ENCODE measurements at places on chromosomes 2 and 18. TPM values are rescaled to one million over a fixed set of nuclear protein-coding genes. Genes with fewer than 3 reads are reported as not detected.

DNA sequence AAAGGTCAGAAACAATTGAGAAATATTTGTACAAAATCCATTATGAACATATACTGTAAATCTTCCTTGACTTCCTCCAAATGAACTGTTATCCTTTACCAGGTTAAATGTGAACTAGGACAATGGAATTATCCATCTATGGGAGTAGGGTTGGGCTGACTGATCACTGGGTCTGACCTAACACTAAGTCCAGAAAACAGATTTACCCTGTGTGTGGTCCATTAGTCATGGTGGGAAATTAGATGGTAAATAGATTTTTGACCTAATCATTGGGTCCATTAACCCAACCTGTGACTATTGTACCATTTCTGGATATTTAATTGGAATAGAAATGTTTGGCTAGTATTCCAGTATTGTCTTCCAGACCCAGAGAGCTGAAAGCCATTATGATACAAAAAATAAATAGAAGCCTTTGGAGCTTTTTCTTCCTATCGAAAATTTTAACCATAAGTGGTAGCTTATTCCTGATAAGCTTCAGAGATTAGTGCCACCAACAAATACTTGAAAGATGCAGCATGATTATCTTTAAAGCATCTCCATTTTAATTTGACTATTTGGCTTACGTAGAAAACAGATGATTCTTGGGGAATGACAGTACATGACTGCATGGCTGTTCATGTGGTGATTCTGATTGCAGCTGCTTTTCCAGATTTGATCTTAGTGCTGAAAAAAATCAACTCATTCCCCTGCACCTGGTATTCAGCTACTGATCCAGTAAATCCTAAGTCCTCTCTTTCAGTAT, 703.2 kb upstream of the FSHR start:
- DNase-seq = no peak

DNA sequence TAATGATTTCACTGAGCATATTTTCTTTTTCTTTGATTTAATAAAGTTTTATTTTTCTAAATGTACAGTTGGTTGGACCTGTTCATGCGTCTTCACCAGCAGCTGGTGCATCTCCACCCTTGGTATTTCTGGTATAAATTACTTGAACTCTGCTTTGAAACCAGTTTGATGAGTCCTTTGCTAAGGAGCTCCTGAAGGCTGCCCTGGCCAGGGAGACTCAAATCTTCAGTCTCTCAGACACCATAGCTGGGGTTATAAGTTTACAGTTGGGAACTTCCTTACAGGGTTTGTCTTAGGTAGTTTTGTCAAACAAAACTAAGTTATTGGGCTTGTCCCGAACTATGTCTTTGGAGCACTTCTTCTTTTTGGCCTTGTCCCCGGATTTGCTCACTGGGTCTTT, 44.7 kb downstream of the HS1BP3 start:
- DNase-seq = no peak

The CD207 gene
- total RNA-seq = not detected

DNA sequence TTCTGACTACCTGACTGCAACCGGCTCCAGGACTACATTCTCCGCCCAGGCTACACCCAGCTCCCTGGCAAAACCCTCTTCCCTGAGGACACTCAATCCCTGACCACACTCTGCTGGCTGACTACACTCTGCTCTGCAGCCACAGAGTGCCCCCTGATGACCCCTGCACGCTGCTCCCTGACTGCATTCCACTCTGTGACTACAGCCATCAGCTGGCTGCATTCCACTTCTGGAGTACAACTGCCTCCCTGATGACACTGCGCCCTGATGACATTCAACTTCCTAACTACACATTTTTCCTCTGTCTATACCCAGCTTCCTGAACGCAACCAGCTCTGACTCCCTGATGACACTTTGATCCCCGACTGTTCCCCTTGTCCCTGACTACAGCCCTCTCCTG, 71.3 kb upstream of the NRXN1 start:
- DNase-seq = no peak

DNA sequence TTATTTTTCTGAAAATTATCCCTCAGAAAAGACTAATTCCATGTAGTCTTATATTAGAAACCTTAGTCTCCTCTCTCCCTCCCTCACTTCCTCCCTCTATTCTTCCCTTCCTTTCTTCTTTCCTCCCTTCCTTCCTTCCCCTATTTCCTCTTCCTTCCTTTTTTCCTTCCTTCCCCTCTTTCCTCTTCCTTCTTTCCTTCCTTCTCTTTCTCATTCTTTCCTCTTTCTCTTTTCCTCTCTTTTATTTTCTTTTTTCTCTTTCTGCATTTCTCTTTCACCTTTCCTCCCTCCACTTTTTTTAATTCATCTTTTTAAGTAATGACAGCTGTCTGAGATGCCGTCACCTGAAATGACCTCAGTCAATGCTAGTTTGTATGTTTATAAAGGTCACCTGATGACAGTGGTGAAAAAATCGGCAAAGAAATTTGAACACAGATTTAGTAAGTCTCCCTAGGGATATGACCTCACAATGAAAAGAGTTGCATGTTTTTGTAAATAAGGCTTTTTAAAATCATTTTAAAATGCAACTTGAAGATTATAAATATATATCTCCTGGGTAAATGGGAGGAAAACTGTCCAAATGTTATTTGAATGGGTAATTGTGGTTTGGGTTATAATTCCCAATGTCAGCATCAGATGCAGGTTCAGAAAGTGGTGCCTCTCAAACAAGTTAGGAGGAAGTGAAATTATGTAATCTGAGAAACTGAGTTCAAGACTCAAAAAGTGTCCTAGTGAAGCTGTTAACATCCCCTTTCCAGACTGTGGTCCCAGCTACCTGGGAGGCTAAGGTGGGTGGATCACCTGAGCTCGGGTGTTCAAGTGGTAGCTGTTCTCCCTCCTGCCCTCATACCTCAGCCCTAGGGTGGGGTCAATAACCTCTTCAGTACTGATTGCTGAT, 90.3 kb upstream of the ST3GAL5 start:
- DNase-seq = no peak

The SLC38A11 gene
- 1.6 TPM for total RNA-seq

The C2orf76 gene
- total RNA-seq = 9.0 TPM

DNA sequence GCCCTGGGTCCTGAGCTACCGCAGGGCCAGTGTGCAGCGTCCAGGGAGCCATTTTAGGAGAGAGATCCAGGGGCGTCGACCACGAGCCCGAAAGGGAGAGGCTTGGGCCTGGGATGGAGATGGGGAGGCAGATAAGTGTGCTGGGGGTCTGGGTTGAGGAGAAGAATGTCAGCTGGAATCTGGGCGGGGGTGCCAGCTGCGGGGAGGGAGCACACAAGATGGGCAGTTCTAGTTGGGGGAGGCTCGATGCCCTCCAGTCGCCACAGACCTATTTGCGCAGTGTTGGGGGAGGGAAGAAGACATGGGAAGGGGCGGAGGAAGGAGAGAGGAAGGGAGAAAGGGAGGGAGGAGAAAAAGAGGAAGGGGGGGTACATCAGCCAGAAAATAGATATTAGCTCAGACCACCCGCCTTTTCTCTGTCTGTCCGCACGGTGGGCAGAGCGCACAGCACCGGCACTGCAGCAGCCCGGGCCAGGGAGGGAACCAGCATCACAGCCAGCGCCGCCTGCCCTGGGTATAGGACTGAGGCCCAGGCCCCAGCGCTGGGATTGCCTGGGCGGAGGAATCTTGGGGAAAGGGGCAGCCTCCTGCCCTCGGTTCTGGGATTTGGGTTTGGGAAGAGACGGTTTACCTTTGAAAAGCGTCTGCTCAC, 1.9 kb upstream of the HOXD11 start:
- no peak for DNase-seq
